Inflammatory macrophage treated with lipopolysaccharide for 4 hours (primary cell): ENCODE measurements at places on chromosomes 1 and 21.

GRCh38 chr21:32215306-32215685 is 63.6 kb downstream of the MIS18A start:
- no peak for DNase-seq

- DNase-seq, result no peak
These were observed 4.8 kb upstream of the TLR5 start for GRCh38 chr1:223147873-223148272.

GRCh38 chr1:117674521-117675400 is 68.9 kb downstream of the TENT5C start:
- peak; percentile 9 for DNase-seq

DNA sequence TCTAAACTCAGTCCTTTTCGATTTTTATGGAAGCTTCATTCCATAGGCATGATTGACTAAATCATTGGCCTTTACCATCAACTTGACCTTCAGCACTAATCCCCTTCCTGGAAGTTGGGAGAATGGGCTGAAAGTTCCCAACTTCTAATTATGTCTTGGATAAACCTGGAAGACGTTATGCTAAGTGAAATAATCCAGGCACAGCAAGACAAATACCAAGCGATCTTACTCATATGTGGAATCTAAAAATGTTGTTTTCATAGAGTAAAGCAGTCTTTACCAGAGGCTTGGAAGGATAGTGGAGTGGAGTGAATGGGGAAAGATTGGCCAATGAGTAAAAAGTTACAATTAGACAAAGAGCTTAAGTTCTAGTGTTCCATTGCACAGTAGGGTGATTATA is 1453.2 kb downstream of the PLA2G4A start:
- no peak for DNase-seq

GRCh38 chr1:154969246-154969645 is 1.3 kb downstream of the SHC1 start:
- DNase-seq, result no peak

- no peak for DNase-seq
These were observed 424.0 kb downstream of the MATN1 start for GRCh38 chr1:30299393-30299792.

- DNase-seq, result peak; percentile 10
These were observed 271.5 kb upstream of the TMEM51 start for GRCh38 chr1:14881775-14882672.

GRCh38 chr1:168348146-168348709 is 67.6 kb downstream of the TBX19 start:
- DNase-seq, result peak; percentile 78

- DNase-seq, result no peak
These were observed 8.2 kb downstream of the TNN start for GRCh38 chr1:175075572-175076568.

DNA sequence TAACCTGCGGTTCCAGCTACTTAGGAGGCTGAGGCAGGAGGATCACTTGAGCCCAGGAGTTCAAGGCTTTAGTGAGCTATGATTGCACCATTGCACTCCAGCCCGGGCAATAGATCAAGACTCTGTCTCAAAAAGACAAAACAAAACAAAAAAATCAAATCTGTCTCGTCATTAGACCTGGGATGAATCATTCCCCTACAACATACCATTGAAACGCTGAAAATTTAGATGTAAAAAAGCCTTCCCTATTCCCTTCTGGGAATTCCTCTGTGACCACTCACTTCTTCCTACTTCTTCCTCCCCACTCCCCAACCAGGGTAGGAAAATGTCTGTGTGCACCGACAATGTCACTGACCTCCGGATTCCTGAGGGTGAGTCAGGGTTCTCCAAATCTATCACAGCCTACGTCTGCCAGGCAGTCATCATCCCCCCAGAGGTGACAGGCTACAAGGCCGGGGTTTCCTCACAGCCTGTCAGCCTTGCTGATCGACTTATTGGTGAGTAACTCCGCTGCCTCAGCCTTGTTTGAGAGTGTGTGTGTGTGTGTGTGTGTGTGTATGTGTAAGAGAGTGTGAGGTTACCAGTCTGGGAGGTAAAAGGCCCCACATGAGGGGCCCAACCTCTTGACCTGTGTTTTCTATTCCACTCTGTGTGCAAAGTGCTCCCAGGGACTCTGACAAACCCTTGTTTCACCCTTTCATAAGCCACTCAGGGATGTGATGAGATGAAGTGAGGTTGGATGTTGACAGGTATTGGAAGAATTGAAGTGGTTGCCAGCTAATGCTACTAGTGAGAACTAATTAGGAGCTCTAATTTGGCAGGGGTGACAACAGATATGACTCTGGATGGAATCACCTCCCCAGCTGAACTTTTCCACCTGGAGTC is 16.3 kb upstream of the SARS1 start:
- peak; percentile 51 for DNase-seq

DNA sequence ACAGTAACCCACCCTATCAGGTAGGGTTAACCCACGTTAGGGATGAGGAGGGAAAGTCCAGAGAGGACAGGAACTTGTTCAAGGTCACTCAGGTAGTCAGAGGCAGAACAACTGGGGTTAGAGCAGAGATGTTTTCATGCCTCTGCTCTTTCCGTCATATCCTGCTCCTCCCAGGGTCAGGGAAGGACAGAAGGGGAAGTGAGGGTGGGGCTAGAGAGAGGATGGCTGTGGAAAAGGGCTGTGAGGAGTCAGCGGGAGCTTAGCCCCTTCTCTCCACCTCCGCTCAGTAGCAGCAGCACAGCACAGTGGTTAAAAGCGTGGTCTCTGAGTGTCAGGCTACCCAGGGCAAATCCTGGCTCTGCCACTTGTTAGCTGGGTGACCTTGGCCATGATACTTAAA is 36.5 kb downstream of the DDX20 start:
- DNase-seq, result no peak

GRCh38 chr21:41874611-41875010 is 4.5 kb downstream of the PRDM15 start:
- DNase-seq, result no peak

DNA sequence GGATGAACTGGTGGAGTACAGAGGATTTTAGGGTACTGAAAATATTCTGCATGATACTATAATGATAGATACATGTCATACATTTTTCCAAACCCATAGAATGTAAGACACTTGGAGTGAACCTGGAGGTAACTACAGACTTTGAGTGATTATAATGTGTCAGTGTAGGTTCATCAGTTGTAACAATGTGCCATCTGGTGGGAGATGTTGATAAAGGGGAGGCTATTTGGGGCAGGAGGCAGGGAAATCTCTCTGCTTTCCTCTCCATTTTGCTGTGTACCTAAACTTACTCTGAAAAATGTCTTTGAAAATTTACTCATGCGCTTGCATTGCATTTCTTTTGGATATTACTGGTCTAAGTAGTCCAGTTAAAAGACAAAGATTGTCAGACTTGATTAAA is 35.2 kb downstream of the PTBP2 start:
- DNase-seq, result no peak

- peak; percentile 45 for DNase-seq
These were observed 7.0 kb downstream of the CDKN2C start for GRCh38 chr1:50976890-50977574.
